Cardiac muscle cell (in vitro differentiated cells and primary cell): ENCODE measurements at places on chromosomes 11 and 22. TPM values are rescaled to one million over a fixed set of nuclear protein-coding genes. Genes with fewer than 3 reads are reported as not detected.
A peak's percentile ranks its signal among the peaks of the same experiment; 100 is the strongest.

TBX1 gene
- polyA plus RNA-seq = 0.71 and 0.84 TPM in 2 replicates

DNA sequence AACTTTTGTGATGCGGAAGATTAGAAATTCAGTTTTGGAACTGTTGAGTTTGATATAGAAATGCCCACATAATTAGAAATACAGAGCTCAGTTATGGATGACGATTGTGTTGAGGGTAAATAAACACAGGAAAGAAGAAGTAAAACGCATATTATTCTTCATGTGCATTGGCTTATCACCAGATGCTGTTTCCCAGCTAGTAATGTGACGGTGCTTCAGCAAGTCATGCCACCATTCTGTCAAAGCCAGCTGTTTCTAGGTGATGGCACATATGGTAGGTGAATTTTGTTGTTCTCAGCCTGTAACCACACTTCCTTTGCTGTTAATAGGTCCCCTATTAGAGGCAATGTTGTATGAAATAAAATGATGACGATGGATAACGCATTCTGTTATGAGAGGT is 68.9 kb downstream of the C11orf65 start:
- no peaks in the 10 kb centered on the region for H3K36me3 ChIP-seq
- H3K27me3 ChIP-seq = no peaks in the 10 kb centered on the region
- no peaks in the 10 kb centered on the region for H3K4me1 ChIP-seq

GRCh38 chr22:28574159-28574788 is 105.4 kb downstream of the TTC28 start:
- no peaks in the 10 kb centered on the region for H3K36me3 ChIP-seq
- H3K27ac ChIP-seq = no peak overlapping the region
- DNase-seq = no peak
- H3K4me1 ChIP-seq = no peaks in the 10 kb centered on the region
- no peak overlapping the region for H3K4me3 ChIP-seq
- H3K27me3 ChIP-seq = no peaks in the 10 kb centered on the region

DNA sequence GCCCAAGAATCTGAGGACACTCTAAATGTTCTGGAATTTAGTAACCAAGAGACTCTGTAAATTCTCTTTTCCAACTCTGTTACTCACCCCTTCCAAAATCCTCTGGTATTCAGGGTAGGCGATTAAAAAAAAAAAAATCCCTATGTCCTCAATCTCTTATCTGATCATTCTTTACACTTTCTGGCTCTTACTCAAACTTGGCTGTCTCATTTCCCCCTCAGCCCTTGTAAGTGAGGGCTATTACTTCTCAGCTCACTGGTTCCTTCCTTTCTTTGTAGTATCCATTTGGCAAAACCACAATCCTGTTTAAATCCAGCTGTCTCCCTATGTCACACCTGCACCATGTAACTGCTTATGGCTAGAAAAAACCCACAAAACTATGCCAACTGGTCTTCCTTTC is 12.7 kb upstream of the MSANTD2 start:
- DNase-seq = peak; percentile 30
- peaks cover 1% of the 10 kb centered on the region for H3K27me3 ChIP-seq
- H3K27ac ChIP-seq = no peak overlapping the region
- H3K4me1 ChIP-seq = no peaks in the 10 kb centered on the region
- no peak overlapping the region for H3K4me3 ChIP-seq

MOV10L1 gene
- 1.1 TPM in 1 of 2 replicates, not detected in the other for polyA plus RNA-seq

DNA sequence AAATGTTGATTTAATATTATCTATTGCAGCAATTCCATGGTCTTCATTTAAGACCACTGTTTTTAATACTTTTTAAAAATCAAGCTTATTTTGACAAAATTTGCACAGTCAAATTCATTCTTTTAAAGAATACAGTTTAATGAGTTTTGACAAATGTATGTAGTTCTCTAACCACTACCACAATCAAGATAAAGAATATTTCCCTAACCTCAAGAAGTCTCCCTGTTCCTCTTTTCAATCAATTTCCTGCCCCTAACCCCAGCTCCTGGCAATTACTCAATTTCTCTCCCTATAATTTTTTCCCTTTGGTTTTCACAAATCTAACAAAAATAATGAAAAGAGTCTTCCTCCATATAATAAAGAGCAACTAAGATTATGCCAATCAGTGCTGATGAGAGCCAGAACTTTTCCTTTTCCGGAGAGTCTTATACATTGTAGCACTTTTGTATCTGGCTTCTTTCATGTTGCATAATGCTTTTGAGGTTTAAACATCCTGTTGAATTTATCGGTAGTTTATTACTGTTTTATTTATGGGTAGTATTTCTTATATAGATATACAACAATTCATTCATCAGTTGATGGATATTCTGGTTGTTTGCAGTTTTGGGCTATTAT is 231.7 kb downstream of the AASDHPPT start:
- H3K4me3 ChIP-seq = no peak overlapping the region
- no peaks in the 10 kb centered on the region for H3K27me3 ChIP-seq
- peak; percentile 37 for DNase-seq
- no peak overlapping the region for H3K27ac ChIP-seq
- no peaks in the 10 kb centered on the region for H3K36me3 ChIP-seq
